Cardiac muscle cell (in vitro differentiated cells and primary cell): ENCODE measurements at places on chromosomes 3 and 15. TPM values are rescaled to one million over a fixed set of nuclear protein-coding genes. Genes with fewer than 3 reads are reported as not detected.

GRCh38 chr3:70386846-70387245 is 74.4 kb upstream of the MDFIC2 start:
- DNase-seq: no peak

GRCh38 chr15:74171965-74172541 is 1.5 kb upstream of the ISLR start:
- peak; percentile 25 for DNase-seq

ANKUB1 gene
- total RNA-seq: not detected in 2 replicates

GHSR gene
- not detected in 2 replicates for total RNA-seq

DNA sequence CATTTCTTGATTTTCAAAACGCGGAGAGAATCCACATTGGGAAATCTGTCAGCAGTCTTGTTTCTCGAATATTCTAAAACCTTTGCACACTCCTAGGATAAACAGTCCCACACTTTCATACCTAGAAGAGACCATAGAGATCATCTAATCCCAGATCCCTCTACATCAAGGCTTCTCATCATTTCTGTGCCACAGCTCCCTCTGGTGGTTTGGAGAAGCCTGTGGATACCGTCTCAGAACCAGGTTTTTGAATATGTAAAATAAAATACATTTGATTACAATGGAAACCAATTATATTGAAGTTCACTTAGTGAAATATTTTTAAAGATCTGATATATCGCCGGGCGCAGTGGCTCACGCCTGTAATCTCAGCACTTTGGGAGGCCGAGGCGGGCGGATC is 211.9 kb upstream of the GOLGA6L4 start:
- DNase-seq: peak; percentile 17

GOLGA8M gene
- total RNA-seq: 0.36 TPM in 1 of 2 replicates, not detected in the other

NR2E3 gene
- 0.09 TPM in 1 of 2 replicates, not detected in the other for total RNA-seq
